Stimulated activated CD4-positive, alpha-beta T cell treated with anti-CD3 and anti-CD28 coated beads, TNF-alpha, amount 100 ng/mL, for 1 hour (primary cell): ENCODE measurements at places on chromosomes 7 and 10.
A peak's percentile ranks its signal among the peaks of the same experiment; 100 is the strongest.

GRCh38 chr10:122473116-122473515, 11.8 kb downstream of the HTRA1 start:
- no peak for DNase-seq

DNA sequence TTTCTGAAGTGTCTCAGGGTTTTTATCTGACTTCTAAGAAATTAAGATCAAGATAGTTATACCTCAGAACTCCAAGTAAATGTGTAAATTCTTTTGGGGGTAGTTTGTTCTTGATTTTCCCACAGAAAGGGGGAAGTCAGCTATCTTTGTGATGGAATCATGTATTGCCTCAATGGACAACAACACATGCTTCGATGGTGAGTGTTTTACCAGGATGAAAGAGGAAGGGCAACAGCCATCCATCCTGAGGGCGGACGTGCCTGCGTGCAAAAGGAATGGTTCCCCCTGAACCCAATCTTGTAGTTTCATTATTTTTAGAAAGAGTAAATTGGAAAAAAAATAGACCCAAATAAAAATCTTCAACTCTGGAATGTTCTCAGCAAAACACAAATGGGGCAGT, 67.2 kb upstream of the ZPBP start:
- no peak for DNase-seq

DNA sequence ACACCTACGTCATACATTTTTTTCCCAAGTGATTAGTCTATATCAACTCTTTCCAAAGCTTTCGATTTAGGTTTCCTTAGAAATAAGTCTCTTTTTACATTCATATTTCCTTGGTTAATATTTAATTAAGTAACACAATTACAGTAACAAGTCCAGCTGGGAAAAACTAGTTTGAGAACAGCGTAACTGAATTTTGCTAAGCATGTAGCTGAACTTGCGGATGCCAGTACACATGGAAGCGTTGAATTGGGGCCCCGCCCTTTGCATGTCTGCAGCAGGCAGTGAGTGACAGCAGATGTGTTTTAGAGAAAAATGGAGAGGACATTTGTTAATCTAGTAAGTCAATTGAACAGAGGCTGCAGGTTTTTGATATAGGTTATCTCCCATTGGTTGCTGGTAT, 72.5 kb downstream of the TAF3 start:
- no peak for DNase-seq

- no peak for DNase-seq
Observed at GRCh38 chr7:78953726-78954363, 499.6 kb downstream of the MAGI2 start.

DNA sequence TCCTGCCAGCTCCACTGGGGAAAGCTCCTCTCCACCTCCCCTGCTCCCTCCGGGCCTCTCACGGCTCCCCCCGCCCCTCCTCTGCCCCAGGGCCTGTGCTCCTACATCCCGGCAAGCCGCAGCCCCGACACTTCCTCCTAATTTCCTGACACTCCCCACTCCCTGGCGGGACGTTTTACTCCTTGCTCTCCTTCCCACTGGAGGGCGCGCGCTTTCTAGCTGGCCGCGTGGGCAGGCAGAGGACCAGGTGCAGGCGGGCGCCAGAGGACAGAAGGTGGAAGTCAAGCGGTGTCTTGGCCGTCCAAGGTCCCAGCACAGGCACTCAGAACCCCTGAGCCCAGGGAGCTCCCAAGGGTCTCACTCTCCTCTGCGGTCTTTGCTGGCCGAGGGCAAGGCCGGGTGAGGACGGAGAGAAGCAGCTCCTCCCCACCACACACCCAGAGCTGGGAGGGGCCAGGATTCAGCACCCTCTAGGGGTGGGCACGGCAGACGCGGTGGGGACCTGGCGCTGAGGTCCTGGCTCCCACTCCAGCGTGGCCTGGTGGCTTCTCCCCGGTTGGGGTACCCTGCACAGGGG, 19.1 kb downstream of the ADAM8 start:
- DNase-seq, result no peak

- DNase-seq, result no peak
Observed at GRCh38 chr10:110474826-110475225, 22.9 kb upstream of the DUSP5 start.

DNA sequence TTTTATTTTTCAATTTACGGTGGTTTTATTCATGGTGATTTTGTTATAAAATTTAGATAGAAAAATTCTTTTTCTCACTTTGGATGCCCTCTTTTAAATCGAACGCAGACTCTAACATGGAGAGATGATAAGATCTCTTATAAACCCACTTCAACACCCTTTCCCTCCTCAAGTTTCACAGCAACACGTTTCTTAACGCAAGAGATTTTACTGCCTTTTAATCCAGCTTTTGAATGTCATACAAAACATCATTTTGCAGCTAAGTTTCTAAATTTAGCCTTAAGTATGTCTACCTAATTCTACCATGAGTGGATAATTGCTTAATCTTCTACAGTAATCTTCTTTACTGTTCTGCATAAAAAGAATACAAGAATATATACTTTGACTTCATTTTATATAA, 70.0 kb downstream of the SEMA3C start:
- DNase-seq, result no peak

DNA sequence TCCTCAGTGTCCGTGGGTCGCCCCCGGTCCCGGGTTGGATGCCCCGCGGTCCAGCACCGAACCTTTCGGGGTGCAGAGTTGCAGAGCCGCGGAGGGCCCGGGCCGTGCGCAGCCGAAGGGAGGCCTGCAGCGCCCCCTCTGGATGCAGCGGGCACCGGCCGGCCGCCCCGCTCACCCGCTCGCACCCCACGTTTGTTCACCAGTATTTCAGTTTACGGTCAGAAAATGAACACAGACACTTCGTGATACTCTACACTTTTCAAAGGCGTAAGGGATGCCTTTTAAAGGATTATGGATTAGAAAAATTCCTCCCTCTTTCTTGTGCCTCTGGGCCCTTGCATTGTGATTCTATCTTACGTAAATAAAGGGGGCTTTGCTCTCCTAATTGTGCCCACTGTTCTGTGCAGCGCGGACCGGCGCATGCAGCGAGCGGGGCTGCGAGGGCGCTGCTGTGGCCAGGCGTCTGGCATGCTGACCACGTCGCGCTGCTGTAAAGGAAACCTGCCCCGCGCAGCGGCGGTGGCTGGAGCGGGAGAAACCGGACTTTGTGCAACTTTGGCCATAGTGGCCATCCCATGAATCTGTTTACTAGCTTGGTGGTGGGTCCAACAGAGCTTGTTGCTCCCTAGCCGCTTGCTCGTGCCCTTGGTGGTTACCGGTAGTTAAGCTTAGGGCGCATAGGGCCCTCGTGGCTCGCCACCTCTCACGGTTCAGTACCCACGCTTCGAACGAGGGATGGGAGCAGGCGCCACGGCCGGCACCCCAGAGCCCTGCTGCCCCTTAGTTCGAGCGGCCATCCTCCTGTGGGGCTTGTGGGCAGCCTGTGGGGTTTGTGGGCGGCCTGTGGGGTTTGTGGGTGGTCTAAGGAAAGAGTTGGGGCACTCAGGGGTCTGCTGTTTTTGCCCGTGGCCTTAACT, 739 bp upstream of the MEST start:
- DNase-seq, result no peak

DNA sequence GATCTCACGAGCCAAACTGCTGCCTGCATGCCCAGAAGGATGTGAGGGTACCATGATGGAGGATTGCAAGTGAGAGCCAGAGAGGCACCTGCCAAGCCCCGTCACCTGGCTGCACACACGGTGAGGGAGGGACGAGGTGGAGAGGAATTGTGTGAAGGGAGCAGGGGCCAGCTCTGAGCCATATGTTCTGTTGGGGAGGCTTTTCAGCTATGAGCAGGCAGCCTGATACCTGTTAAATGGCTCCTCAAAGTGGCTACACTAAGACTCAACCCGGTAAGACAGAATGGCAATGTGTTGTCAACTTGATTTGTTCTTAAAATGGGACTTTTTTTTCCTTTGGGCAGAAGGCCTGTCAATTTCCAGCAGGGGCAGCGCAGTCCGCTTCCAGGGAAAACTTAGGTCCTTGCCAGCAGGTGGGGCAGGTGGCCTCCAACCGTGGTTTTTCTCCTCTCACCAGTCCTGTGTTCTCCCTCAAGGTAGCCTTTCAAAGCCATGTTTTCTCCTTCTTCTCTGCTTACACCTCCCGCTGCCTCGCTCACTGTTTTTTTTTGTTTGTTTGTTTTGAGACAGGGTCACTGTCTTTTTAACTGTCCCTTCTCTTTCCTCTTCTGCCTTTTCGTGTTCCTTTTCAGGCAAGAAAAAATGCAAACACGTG, 57.7 kb upstream of the ZNRF2 start:
- no peak for DNase-seq

DNA sequence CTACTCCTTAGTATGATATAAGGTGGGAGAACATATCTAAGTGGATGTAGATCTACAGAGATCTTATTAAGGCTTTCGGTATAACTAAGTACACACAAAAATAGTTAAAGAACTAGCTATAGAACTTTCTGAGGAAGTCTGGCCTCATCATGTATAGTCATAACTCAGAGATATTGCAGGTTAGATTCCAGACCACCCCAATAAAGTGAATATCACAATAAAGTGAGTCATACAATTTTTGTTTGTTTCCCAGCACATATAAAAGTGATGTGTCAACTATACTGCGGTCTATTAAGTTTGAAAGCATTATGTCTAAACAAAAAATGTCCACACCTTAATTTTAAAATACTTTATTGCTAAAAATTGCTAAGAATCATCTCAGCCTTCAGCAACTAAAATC, 24.7 kb upstream of the SEMA3A start:
- DNase-seq, result no peak

DNA sequence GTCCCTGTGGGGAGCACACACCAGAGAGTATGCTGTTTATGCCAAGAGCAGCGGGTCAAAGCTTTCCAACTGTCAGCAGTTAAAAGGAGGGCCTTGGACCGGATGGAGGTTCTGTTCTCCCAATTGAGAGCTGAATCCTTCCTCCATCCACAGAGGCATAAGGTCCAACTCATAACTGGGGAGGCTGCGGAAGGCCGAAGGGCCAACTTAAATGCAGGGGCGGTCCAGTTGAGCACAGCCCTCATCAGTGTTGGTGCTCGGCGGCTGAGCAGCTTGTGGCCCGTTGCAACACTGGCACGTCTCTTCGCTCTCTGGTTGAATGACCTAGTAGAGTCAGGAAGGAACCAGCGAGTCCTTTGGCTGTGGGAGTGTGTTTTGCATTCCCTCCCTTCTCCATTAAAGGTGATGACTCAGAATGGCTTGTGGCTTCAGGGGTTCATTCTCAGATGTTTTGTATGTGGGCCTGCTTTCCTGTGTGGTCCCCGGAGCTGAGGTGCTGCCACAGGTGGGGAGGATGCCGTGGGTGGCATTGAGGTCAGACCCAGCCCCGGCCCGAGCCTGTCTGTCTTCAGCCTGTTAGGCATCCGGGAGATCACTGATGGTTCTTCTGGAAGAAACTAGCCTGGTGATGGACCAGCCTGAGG, 44.8 kb upstream of the DMBT1 start:
- peak; percentile 4 for DNase-seq

DNA sequence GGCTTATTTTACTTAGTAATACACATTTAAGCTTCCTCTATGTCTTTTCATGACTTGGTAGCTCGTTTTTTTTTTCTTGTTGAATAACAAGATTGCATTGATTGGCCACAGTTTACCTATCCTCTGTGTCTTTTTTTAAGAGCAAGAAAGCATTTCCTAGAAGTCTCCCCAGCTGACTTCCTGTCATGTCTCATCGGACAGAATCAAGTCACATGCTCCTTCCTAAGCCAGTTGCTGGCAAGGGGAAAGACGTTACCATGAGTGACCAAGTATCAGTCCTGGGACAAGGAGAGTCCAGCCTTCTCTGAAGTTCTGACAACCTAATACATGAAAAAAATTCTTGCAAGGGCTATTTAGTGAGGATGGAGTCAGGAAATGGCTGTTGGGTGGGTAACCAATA, 24.9 kb upstream of the SFRP5 start:
- DNase-seq, result no peak
